Midbrain (tissue), 1 donor: ENCODE measurements at places on chromosomes 1 and 21.

DNA sequence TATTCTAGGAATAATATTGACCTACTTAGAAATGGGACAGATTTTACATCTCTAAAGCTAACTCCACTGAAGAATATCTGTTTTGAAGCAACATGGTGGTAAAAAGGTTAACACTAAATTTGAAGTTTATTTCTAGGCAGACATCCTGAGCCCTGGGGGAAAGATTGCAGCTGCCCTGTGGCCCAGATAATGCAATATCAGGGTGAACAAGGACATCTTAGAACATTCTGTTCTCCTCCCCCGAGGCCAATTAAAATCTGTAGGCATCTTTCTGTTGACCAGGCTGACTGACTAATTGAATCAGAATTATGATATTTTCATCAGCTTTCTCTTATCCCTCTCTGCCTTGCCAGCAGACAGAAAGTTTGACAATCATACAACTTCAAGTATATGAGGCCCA lies 149.8 kb upstream of the DUSP10 start:
- no peak for DNase-seq

DNA sequence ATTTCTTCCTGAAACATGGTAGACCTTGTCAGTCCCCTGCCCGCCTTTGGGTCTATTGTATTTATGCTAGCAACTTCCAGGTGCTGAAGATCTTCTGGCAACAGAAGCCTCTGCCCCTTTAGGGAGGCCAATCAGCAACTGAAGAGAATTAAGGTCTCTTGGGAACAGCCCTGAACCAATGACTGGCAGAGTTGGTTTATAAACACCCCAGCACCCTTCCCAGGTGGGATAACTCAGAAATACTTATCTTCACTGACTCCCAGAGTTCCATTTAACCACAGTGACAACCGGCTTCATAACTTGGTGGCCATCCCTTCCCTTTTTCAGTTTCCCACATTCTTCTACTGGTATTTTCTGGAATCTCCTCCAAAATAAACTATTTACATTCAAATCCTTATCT lies 27.2 kb upstream of the TMCO1 start:
- DNase-seq, result no peak

- no peak for DNase-seq
These were observed 62.7 kb upstream of the EPS8L3 start for GRCh38 chr1:109826446-109826845.

- no peak for DNase-seq
These were observed 36.6 kb downstream of the UBE2T start for GRCh38 chr1:202305168-202305567.

GRCh38 chr21:46060596-46061061 lies 37.3 kb upstream of the COL6A2 start:
- no peak for DNase-seq

- no peak for DNase-seq
These were observed 87.2 kb downstream of the HHAT start for GRCh38 chr1:210415846-210416448.
